ENCODE measurements at places on chromosomes 2 and 18.

- no peak for DNase-seq
These were observed 1024.7 kb upstream of the TMEFF2 start for GRCh38 chr2:193219413-193219812.

DNA sequence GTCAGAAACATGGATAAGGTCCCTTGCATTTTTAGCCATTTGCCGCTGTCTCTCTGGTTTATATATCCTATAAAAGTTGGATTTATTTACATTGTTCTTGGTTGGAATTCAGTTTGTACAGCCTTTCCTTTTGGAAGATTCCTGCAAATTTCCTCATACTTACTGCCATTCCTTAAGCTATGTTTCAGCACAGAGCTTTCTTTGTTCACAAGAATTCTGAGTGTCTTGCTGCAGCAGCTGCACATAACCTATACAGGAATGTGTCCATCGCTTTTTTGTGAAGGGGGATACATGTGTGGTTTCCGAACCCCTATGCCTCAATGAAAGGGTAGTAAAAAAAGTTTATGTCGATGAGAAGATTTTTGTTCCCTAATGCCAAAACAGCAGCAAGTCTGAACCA lies 48.3 kb upstream of the CCDC68 start:
- no peak for DNase-seq

GRCh38 chr2:240643811-240644150 lies 18.5 kb downstream of the GPR35 start:
- no peak for DNase-seq

DNA sequence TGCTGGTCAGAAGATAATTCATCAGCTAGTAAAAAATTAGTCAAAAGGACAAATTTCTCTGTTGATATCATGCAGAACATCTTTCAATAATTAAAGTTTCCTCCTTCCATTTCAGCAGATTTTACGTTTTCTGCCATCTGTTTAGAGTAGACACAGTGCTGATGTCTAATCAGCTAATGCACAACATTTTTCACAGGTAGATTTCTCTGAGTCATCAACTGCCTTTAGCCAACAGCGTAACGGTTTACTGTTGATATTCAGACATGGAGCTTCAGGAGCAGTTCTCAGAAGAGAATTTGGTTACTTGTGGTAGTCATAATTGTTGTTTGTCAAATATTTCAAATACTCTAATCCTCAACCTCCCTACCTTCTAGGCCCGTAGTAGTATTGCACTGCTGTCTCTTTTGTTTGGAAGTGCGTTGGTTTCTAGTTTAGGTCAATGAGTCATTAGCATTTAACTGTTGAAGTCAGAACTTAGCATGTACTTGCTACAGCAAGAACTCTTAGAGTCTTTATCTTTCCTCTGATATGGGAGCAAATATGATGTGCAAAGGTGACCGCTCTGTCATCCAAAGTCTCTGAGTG lies 86.8 kb upstream of the TFPI start:
- no peak for DNase-seq

DNA sequence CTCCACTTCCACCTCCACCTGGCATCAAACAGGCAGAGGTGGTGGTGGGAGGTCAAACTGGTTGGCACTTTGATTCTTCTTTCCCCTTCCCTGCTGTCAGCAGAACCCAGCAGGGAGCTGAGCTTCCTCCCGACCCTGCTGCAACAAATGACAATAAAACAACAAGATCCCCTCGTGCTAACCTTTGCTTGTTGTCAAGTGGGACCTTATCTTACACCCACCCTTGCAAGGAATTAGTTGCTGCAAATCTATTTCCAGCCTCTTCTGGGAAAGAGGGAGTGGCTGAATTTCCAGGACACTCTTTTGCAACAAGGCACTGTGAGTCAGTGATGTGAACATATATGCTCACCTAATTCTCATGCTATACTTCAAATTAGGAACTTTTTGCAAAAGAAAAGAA lies 655.1 kb downstream of the DSC3 start:
- no peak for DNase-seq

DNA sequence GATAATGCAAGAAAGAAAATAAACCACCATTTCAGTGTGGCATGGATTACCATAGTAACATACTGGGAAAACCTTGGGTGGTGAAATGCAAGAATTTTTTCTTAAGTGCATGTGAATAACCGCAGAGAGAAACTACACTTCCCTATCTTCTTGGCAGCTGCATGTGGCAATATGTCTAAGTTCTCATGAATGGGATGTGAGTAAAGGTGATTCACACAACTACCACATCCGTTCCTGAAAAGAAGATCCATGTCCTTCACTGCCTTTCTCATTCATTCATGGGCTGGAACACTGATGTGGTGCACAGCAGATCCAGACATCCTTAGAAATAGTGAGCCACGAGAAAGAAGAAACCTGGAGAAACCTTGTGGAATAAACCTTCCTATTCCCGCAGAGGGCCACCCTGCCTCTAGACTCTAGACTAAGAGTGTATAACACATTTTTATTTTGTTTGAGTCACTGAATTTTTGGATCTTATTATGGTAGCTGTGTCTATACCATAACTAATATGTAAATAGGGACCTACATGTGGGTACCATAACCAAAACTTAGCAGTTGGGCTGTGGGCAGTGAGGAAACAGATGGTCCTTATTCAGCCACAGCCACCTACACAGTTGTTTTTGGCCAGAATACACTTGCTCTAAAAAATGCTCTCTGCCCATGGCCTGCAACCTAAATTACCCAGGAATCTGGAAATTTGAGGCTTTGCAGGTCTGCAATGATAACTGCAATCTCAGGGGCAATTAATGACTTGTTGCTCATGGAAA lies 573.3 kb downstream of the LRP1B start:
- DNase-seq: no peak
